GM13977 (cell line): ENCODE measurements at places on chromosomes 5 and 9.

GRCh38 chr9:88308831-88309560 lies 79.2 kb upstream of the SPIN1 start:
- DNase-seq, result no peak

DNA sequence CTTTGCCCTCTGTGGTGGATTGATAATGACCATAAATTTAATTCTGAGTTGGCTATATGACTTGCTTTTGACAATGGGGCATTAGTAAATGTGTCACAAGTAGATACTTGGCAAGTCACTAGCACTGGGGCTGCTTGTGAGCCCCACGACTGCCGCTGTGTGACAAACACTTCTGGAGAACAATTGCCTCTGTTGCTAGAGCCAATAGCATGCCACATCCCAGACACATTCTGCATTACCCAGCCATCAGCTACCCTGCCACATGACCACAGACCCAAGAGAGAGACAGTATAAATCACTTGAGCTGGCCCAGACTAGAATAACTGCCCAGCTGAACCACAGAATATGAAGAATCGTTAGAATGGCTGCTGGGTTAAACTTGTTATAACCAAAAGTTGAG lies 753.2 kb upstream of the DMAC1 start:
- no peak for DNase-seq

DNA sequence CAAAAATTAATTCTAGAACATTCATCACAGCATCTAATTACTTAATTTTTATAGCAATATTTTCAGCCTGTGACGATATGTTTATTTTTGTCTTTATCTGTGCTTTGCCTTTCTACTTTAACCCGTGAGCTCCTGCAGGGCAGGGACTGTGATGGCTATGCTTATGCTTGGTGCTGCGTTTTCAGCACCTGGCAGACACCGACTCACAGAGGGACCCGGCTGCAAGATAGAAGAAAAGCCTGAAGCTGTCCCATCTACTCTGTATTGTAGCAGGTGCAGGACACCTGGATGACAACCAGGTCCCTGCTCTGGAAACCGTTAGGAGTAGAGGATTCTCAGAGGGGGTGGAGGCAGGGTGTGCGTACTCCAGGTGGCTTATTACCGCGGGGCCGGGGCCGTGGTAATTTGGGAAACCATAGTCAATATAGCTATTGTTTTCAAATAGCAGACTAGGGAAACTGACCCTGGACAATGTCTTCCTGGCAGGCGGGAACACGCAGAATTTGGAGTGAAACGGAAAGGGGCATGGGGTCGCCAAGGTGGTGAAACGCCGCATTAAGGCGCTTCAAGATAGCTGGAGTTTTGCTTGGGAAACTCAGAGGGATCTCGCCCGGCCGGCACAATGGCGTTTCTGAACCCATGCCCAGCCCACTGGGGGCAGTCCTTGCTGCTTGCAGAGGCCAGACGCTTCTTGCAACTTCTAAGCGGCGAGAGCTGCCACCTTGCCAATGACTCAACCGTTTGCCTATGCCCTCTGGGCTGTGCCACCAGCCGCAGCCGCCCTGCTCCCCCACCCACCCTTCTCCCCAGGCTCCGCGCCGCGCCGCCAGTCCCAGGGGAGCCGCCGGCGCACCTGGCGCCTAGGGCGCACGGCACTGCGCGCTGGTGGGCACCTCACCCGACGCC lies 140.1 kb upstream of the PALM2AKAP2 start:
- no peak for DNase-seq

GRCh38 chr9:118650417-118650816 lies 718.8 kb downstream of the BRINP1 start:
- no peak for DNase-seq

DNA sequence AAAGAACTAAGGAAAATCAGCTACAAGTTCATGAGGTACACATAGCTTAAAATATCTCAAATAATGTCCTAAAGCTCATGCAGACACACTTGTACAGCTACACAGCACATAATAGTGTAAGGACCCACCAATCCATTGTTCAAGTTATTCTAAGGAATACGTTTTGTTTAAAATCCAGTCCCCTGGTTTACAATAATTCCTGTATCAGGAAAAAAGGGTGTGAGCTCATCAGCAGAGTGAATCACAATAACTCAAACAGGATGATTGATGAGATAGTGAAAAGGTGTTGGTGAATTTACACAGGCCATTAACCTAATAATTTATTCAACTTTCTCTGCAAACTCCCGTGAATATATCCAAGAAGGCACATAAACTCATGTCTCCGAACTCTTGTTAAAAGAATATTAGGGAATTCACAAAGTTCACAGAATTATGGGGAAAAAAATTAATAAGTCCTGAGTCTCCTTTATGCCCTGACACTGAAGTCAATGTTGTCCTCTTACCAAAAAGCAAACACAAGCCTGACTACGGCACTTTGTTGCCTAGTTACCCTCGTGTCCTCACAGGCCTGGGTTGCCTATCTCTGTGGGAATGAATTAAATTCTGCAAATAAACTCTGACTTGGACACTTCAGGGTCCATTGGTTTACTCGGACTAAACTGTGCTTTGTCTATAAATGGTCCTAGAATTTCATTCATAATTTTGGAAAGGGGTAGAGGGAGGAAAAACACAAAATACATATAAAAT lies 142.8 kb upstream of the PDE4D start:
- no peak for DNase-seq

- no peak for DNase-seq
Measured at GRCh38 chr5:158759283-158759682, 340.4 kb downstream of the EBF1 start.

DNA sequence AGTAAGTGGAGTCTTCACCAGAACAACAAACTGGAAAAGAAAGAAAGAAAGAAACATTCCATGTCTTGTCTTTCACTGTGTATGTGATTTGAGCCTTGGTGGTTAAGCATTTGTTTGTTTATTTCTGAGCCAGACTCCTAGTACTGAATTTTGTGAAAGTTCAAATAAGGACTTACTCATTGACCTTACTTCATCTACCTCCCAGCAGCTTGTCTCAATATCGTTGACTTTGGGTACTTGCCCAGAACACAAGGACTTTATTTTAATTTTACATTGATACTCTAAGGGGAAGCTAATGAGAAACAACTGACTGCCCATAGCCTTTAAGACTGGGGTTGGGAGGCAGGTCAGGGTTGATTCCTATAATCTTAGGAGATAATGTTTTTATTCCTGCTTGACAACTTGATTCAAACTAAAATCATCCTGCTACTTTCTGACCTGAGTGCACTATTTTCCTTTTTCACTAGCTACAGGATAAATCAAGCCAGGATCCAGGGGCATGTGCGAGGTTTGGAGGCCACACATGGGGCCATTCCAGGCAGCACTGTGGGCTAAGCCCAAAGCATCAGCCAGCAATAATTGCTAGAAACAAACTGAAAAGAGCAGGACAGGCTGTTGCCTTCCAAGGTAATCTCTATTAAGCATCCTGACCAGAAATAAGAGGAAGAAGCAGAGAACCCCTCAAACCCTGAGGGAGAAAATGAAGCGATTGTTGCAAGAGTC lies 138.9 kb upstream of the RUSC2 start:
- DNase-seq, result no peak

GRCh38 chr9:29697011-29697410 lies 2123.7 kb upstream of the C9orf72 start:
- DNase-seq, result no peak

DNA sequence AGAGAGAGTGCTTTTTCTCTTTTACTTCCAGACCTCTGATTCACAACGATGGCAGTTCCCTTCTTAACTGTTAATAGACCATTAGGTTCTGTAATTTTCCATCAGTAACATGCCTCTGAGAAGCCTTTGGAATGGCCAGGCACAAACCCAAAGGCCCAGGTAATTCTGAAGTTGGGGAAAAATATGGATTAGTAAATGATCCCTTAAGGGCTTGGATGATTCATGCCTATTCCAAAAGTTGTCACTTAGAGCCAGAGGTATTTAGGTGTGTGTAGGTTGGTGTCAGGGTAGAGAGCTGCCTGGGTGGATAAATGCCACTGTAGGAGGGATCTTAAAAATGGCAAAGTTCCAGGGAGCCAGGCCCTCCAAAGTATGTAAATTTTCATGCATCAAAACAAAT lies 228.8 kb downstream of the PLK2 start:
- DNase-seq, result no peak

- no peak for DNase-seq
Measured at GRCh38 chr5:41503860-41504259, 6.5 kb downstream of the PLCXD3 start.

DNA sequence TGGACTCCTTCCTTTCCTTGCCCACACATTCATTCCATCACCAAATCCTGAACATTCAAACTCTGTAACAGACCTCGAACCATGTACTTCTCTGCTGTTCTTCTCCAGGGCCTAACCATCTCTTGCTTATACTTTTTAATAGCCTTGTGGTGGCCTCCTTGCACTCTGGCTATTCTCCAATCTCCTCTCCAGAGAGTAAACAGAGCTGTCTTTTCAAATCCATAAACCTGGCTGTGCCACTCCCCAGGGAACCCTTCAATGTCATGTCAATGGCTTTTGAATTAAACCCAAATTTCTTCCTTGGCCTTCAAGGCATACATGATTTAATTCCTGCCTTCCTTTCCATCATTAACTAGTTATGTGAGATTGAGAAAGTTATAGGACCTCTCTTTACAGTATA lies 277.6 kb upstream of the EFNA5 start:
- no peak for DNase-seq

- no peak for DNase-seq
Measured at GRCh38 chr5:179344431-179345182, 654 bp downstream of the ADAMTS2 start.

- no peak for DNase-seq
Measured at GRCh38 chr5:24325306-24325832, 319.4 kb downstream of the CDH10 start.

- no peak for DNase-seq
Measured at GRCh38 chr5:118723021-118723338, 265.4 kb downstream of the DTWD2 start.

DNA sequence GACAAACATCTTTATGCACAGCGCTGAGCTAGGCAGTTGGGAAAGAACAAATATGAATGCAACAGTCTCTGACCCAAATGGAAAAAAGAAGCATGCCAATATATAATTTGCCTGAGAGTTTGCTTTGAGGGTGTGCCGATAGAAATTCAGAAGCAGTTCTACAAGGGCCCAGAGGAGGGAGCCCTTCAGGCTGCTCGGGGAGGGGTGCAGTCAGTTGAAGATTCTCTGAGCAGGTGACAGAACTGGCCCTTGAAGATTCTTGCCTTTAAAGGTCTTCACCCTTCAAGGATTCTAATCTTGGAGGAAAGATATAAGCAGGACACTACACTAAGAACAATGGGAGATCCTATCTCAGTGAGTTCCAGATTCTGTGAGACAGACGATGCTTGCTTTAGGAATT lies 3.7 kb upstream of the PAPPA start:
- peak; percentile 48 for DNase-seq

GRCh38 chr5:7849681-7850394 lies 1.1 kb downstream of the CFAP90 start:
- DNase-seq, result no peak

DNA sequence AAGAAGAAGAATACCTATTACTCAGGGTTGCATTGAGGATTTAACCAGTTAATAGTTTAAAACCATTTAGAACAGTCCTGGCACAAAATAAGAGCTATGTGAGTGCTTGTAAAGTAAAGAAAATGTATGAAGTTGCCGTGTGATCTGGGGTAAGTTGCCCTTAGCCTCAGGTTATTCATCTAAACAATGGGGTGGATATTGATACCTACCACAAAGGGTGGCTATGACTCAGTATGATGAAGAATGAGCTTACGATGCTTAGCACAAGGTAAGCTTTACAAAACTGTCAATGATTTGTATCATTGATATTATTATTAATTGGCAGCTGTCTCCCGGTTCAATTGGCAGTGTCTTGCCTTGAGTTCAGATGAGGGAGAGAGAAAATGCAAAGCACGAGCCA lies 149.4 kb upstream of the PITX1 start:
- DNase-seq, result no peak

- no peak for DNase-seq
Measured at GRCh38 chr5:26719803-26720202, 318.6 kb downstream of the CDH9 start.

- DNase-seq, result no peak
Measured at GRCh38 chr9:34948451-34948850, 9.6 kb upstream of the PHF24 start.

GRCh38 chr9:5459289-5459829 lies 9.0 kb downstream of the CD274 start:
- no peak for DNase-seq

DNA sequence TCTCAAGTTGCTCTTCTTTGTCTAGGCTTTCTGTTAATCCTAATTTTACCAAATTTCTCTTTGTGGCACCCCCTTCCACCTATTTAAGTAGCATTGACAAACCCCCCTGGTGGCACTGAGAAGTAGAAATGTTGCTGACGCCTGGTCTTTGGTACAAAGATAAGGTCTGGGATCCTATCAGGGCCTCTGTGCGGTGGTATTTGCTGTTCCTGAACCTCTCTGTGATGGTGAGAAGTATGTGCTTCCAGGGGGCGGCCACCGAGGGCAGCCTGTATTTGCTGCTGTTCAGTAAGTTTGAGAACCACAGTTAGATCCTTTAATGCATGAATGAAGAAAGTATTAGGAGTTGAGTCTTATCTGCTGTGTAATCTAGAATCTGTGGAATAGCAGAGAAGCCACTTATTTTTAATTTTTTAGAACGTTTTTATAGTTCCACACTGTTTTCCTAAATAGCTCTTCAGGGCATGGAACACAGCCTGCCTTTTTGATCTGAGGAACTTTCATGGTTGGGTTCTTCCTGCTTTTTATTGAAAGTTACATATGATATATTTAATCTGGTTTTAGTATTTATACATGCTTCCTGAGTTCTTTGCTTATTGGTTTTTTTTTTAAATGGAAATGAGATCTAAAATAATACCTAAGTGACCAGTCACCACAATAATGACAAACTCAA lies 124.2 kb downstream of the TRIO start:
- DNase-seq, result no peak

DNA sequence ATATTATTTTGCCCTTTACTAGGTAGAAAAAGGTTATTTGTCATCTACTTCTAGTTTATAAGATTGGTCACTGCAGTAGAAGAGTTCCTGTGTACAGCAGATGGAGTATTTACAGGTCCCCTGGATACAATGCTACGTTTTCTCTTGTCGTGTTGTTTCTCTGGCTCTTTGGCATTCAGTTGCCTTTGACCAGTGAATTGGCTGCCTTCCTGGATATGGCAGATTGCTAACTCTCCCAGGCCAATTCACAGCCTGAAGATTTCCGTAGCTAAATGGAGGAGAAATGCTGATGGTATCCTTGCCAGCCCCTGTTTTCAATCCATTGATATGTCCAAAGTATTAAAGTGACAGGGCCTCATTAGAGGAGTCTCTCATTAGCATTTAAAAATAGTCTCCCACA lies 32.5 kb upstream of the GNAQ start:
- DNase-seq, result no peak

DNA sequence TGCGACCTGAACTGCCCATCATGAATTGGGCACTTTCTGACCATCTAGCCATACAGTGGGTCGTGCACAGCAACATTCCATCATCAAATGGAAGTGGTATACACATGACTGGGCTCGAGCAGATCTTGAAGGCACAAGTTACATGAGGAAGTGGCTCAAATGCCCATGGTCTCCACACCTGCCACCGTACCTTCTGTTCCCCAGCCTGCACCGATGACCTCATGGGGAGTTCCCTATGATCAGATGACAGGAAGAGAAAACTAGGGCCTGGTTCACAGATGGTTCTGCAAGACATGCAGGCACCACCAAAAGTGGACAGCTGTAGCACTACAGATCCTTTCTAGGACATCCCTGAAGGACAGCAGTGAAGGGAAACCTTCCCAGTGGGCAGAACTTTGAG lies 21.8 kb downstream of the MTMR12 start:
- no peak for DNase-seq
